ENCODE measurements at places on chromosomes 5 and 9.
A peak's percentile ranks its signal among the peaks of the same experiment; 100 is the strongest.

- DNase-seq = no peak
Measured at GRCh38 chr9:79812099-79812498, 240.3 kb downstream of the TLE4 start.

DNA sequence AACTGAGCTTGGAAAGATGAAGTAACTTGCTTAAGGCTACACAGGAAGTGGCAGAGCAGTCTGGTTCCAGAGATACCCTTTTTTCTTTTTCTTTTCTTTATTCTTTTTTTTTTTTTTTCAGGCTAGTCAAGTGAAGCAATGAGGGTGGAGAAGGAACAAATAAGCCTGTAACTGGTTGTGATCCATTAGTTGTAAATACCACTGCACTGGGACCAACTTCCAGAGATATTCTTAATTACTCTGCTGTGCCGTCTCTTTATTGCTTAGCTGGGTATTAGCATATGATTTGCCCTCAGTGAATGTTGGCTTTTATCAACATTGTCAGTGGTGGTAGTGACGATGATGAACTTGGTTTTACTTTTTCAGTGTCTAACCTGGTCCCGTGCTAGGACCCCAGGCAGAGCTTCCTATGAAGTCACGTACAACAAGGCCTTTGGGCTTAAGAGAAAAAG is 26.7 kb downstream of the LNPEP start:
- no peak for DNase-seq

- peak; percentile 31 for DNase-seq
Measured at GRCh38 chr9:14111696-14112095, 202.2 kb downstream of the NFIB start.

- DNase-seq = no peak
Measured at GRCh38 chr5:151151263-151151660, 6.3 kb downstream of the ANXA6 start.

- no peak for DNase-seq
Measured at GRCh38 chr5:78615697-78616096, 32.9 kb downstream of the LHFPL2 start.

- DNase-seq = no peak
Measured at GRCh38 chr5:138615461-138615860, 40.3 kb upstream of the HSPA9 start.

GRCh38 chr5:171122372-171122771 is 186.7 kb upstream of the TLX3 start:
- DNase-seq = peak; percentile 28

GRCh38 chr5:180050121-180050940 is 21.2 kb downstream of the RNF130 start:
- DNase-seq = no peak

- DNase-seq = no peak
Measured at GRCh38 chr5:11497651-11498050, 406.6 kb downstream of the CTNND2 start.

DNA sequence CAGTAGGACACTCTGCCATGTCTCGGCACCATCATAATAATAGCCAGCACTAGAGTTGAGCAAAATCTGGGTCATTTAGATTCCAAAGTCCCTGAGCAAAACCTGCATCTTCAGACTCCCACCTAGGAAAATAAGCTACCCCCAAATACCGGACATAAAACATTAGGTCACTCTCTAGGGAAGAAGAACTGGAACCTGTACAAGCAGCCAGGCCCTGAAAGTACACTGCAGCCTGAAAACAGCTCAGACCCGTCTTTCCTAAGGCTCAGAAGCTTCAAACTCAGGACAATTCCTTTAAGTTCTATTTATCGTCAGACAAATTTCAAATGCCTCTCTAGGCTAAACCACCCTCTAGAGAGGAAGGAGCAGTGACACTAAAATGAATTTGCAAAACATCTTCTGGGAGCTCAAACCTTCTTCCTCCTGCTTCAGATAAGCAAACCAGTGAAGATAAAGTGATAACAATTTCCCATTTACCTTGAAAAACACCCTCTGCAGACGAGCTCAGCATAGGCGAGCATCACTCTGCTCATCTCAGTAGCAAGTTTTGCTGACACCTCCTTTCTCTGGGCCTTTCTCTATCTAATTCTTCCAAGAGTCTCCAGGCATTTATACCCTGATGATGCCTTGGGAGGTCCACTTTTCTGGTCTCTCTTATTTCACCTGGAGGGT is 34.0 kb downstream of the ADAM19 start:
- DNase-seq = no peak

GRCh38 chr5:65117525-65117924 is 348.8 kb downstream of the CWC27 start:
- DNase-seq = no peak

- DNase-seq = no peak
Measured at GRCh38 chr5:142315096-142315900, 9.5 kb downstream of the SPRY4 start.

DNA sequence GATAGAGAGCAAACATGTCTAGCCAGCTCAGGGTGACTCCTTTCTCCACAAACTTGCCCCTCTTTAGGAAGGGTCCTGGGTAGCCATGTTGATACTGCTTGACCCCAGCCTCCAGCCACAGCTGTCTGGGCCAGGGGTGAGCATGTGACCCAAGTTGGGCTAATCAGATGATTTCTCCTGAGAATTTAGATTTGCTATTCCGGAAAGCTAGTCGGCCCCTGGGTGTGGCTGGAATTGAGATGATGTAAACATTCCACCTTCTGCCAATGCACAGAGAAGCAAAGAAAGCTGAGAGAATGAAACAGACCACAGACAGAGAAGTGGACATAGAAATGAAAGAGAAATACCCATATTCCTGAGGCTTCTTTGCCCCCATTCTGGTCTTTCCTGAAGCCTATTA is 17.8 kb upstream of the B4GALT1 start:
- DNase-seq = no peak

DNA sequence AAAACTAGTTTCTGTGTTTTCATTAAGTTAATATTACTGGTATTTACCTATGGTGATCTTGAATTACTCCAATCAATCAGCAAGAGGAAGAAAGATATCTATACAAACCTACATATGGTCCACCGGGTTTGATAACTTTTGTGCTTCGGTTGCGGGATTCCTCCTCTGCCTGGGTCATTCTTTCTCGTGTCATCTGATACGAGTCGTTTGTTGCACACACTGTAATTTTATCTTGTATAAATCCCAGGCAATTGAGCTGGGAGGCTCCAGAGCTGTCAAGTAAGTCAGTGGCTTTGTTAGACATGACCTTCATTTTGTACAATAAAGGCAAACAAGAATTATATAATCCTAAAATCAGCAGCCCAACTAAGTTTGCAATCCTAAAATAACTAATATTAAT is 48.0 kb downstream of the ELL2 start:
- no peak for DNase-seq

DNA sequence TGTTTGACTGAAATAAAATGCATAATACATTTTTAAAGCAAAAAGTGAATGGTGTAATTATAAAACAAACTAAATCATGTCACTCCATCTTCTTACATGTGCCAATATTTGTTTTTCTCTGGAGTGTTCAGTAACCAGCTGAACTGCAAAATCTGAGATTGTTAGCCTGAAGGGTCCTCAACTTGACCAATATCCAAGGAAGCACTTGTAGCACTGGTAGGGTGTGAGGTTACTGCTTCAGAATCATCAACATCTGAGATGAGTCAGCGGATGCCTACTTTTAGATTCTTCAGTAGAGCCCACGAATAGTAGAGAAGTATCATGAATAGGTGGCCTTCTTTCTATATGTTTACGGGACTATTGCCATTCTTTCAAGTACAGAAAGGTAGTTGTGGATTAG is 226.7 kb downstream of the TLE4 start:
- DNase-seq = no peak

DNA sequence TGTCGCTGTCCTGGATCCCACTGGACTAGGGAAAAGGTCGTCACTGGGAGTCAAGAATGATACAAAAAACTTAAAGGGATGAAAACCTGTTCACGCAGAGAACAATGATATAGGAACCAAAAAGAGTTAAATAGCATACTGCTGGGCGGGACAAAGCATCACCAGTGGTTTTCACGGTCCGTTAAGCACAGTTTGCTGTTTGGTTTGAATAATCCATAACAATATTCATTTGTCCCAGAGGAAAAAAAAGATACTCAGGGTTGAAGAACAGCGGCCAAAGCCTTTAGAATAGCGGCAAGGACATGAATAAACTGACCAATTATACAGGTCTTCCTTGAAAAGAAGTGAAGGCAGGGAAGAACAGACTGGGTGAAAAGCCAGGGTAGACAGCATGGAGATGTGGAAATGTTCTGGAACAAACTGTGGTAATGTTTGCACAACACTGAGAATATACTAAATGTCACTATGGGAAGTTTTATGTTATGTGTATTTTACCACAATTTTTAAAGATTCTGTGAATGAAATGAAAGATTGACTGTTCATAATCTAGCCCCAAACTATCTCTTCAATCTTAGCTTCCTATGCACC is 60.8 kb downstream of the MTMR12 start:
- DNase-seq = no peak

GRCh38 chr5:104184264-104184663 is 621.7 kb upstream of the NUDT12 start:
- no peak for DNase-seq

DNA sequence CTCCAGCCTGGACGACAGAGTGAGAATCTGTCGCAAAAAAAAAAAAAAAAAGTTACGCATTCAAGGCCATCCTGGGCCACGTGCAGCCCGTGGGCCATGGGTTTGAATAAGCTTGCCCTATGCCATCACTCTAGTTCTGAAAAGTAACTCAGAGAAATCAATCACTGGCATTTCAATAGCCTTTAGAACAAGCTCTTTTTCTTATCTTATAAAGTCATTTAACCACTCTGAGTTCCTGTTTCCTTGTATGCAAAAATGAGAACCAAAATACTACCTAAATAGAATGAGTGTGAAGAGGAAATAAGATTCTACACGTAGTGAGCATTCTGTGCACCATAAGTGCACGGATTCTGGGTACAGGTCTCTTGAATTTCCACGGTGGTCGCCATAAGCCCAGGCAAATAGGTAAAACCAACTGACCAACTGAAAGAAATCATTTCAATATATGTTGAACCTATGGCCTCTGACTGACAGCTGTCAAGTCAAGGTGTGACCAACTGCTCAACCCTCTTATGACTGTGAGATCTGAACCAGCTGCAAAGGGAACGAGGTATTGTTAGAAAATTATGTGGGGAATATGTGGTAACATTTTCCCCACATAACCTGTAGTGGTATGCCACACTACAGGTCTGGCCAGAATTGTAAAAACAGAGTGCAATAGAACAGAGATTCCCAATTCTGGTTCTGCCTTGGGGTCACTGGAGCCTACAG is 143.9 kb upstream of the LHFPL2 start:
- DNase-seq = no peak

DNA sequence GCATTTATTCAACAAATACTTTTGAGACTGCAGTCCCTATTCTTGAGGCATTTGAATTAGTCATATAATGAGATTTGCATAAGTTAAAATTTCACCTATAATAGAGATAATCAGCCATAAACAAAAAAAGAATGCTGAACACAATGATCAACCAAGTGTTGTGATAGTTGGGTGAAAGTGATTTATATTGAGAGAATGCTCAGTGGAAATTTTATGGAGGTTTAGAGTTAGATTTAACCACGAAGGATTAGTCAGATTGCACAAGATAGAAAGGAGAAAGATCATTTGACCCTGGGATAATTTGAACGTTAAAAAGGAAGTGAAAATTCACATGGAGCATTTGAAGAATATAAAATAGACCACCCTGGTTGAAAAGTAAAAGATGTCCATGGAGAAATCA is 356.2 kb downstream of the NPR3 start:
- no peak for DNase-seq

GRCh38 chr5:125010356-125010755 is 263.9 kb upstream of the ZNF608 start:
- no peak for DNase-seq

GRCh38 chr9:108099854-108100253 is 610.3 kb upstream of the KLF4 start:
- no peak for DNase-seq

DNA sequence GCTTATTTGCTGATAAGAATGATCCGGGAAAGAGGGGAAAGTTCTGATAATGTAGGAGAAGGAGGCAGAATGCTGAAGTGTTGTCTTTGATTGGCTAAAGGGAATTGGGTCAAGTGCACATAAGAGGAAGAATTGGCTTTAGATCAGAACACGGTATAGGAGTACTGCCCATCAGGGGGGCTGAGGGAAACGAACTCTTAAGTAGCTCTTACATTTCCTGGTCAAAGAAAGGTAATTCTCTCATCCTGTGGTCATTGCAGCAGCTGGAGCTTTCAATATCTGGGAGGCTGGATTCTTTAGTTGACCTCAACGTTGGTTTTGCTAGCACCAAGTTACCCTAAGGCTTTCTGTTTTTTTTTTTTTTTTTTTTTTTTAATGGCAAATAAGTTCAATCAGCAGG is 178.7 kb upstream of the NR3C1 start:
- no peak for DNase-seq

DNA sequence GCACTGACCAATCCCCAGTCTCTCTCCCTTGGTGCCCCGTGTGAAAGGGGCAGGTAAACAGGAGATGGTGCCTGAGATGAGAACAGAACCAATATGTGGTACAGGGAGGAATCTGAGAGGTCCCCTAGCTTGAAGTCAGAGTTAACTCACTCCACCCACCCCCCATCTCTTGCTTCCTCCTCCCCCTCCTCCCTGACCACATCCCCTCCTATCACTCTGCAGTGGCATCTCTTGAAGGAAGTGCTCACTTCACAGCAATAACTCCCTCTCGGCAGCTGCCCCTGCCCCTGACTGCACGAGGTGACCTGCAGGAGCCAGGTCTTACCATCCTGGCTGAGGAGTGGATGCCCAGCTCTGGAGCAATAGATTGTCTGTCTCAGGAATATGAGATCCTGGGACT is 224.0 kb downstream of the GAS1 start:
- no peak for DNase-seq

DNA sequence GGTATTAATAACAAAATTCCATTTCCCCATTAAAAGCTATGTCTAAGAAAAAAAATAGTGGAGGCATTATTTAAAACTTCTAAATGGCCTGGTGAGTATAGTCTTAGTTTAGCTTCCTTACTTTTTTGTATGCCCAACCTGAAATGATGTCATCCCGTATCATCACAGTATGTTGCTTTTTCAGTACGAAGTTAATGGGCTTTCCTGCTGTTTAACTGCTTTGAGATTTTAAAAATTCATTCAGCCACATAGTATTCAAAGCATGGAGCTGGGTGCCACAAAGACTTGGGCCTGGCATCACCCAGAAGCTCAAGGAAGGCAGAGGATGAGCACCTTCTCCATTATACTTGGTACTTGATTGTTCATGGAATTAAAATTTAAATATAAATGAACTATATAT is 7.4 kb downstream of the F2RL2 start:
- DNase-seq = peak; percentile 74

DNA sequence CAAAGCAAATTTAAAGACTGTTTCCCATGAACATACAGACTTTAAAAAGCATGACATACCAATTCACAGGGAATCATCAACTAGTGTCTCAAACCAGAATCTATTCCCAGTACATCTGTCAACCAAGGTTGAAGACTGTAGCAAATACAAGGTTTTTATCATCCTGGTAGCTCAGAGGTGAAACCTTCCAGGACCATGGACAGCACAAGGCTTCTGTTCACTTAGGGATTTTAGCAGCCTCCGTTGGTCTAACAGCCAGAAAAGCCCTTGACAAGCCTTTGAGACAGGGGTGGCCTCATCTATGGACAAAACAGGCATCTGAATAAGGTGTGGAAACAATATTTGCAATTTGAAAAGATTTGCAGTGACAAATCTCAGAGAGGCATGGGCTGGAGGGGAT is 119.0 kb downstream of the TRIM32 start:
- DNase-seq = no peak

- peak; percentile 85 for DNase-seq
Measured at GRCh38 chr5:55897905-55898304, 46.7 kb downstream of the IL31RA start.

- no peak for DNase-seq
Measured at GRCh38 chr5:40983781-40984180, 74.5 kb downstream of the C7 start.

GRCh38 chr5:132261881-132262845 is 4.7 kb downstream of the PDLIM4 start:
- DNase-seq = no peak
